ENCODE measurements at places on chromosomes 16 and 17. TPM values are rescaled to one million over a fixed set of nuclear protein-coding genes. Genes with fewer than 3 reads are reported as not detected.

- H3K4me1 ChIP-seq: no peaks in the 10 kb centered on the region
- H3K4me3 ChIP-seq: no peak overlapping the region
- H3K27me3 ChIP-seq: no peaks in the 10 kb centered on the region
These were observed 38.7 kb upstream of the RHBDL3 start for GRCh38 chr17:32226886-32227285.

CCDC154 gene
- total RNA-seq: 2.6 TPM

- H3K4me3 ChIP-seq: no peak overlapping the region
- no peaks in the 10 kb centered on the region for H3K36me3 ChIP-seq
- peaks cover 20% of the 10 kb centered on the region for H3K4me1 ChIP-seq
- H3K27ac ChIP-seq: no peak overlapping the region
- DNase-seq: no peak
These were observed 166.0 kb upstream of the GSE1 start for GRCh38 chr16:85446951-85447692.

PRKAR1A gene
- total RNA-seq: 135 TPM

GRCh38 chr16:81946206-81946605 is 65.1 kb downstream of the SDR42E1 start:
- H3K27me3 ChIP-seq: no peaks in the 10 kb centered on the region
- H3K27ac ChIP-seq: no peak overlapping the region
- H3K4me3 ChIP-seq: no peak overlapping the region
- no peak for DNase-seq
- no peaks in the 10 kb centered on the region for H3K4me1 ChIP-seq

SKAP1 gene
- total RNA-seq: 196 TPM

DNA sequence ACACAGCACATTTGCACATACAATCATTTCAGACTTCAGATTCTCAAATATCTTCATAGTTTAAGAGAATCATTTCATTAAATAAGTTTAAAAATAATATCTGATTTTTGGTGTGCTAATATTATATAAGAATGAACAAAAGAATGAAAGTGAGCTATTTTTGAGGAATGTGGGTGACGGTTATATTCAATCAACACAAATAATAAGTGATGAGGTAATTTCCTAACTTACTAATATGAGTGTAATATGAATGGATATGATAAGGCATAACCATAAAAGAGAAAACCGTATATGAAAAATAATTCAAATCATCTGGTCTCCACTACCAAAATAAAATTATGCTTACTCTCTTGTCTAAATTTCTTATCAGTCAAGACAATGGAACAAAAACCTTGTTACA is 68.4 kb upstream of the NACA2 start:
- no peaks in the 10 kb centered on the region for H3K4me1 ChIP-seq
- H3K27ac ChIP-seq: no peak overlapping the region
- no peaks in the 10 kb centered on the region for H3K36me3 ChIP-seq
- H3K4me3 ChIP-seq: no peak overlapping the region

GRCh38 chr16:75928295-75928694 is 202.0 kb upstream of the CPHXL start:
- H3K4me1 ChIP-seq: no peaks in the 10 kb centered on the region
- DNase-seq: no peak
- H3K27me3 ChIP-seq: no peaks in the 10 kb centered on the region
- no peaks in the 10 kb centered on the region for H3K36me3 ChIP-seq

GRCh38 chr16:77227745-77228144 is 28.5 kb downstream of the SYCE1L start:
- H3K4me3 ChIP-seq: no peak overlapping the region
- H3K36me3 ChIP-seq: no peaks in the 10 kb centered on the region
- H3K4me1 ChIP-seq: no peaks in the 10 kb centered on the region
- no peak overlapping the region for H3K27ac ChIP-seq
- peaks cover 3% of the 10 kb centered on the region for H3K27me3 ChIP-seq
- DNase-seq: no peak

ITGAE gene
- total RNA-seq: 14.2 TPM

TSNAXIP1 gene
- total RNA-seq: 0.39 TPM

- H3K4me1 ChIP-seq: no peaks in the 10 kb centered on the region
- no peak overlapping the region for H3K27ac ChIP-seq
- H3K36me3 ChIP-seq: no peaks in the 10 kb centered on the region
- H3K27me3 ChIP-seq: no peaks in the 10 kb centered on the region
- no peak for DNase-seq
These were observed 372.3 kb upstream of the MON1B start for GRCh38 chr16:76818606-76819181.

DNA sequence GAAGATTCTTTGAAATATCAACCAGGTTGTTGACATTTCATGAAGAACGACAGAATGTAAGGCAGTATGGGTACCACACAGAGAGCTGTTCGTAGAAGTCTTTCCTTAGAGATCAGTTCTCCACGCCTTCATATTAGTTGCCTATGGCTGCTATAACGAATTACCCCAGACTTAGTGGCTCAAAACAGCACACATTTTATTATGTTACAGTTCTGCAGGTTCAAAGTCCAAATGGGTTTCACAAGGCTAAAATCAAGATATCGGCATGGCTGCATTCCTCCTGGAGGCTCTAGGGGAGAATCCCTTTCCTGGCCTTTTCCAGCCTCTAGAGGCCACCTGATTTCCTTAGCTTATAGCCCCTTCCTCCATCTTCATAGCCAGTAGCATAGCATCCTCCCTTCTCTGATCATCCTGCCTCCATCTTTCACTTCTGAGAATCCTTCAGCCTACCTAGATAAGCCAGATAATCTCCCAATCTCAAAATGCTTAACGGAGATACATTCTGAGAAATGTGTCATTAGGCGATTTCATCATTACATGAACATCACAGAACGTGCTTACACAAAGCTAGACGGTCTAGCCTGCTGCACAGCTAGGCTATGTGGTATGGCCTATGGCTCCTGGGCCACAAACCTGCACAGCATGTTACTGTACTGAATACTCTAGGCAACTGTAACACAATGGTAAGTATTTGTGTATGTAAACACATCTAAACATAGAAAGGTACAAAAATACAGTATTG is 26.0 kb downstream of the ERCC4 start:
- no peak overlapping the region for H3K27ac ChIP-seq
- no peaks in the 10 kb centered on the region for H3K27me3 ChIP-seq
- H3K4me3 ChIP-seq: no peak overlapping the region
- H3K36me3 ChIP-seq: peaks cover 34% of the 10 kb centered on the region
- no peak for DNase-seq

USP7 gene
- 296 TPM for total RNA-seq

- H3K27me3 ChIP-seq: no peaks in the 10 kb centered on the region
- DNase-seq: no peak
- H3K36me3 ChIP-seq: no peaks in the 10 kb centered on the region
- H3K27ac ChIP-seq: no peak overlapping the region
- no peaks in the 10 kb centered on the region for H3K4me1 ChIP-seq
- no peak overlapping the region for H3K4me3 ChIP-seq
These were observed 52.2 kb upstream of the TMC5 start for GRCh38 chr16:19365486-19365885.

CTRL gene
- total RNA-seq: 8.0 TPM

ALDH3A1 gene
- not detected for total RNA-seq

DNA sequence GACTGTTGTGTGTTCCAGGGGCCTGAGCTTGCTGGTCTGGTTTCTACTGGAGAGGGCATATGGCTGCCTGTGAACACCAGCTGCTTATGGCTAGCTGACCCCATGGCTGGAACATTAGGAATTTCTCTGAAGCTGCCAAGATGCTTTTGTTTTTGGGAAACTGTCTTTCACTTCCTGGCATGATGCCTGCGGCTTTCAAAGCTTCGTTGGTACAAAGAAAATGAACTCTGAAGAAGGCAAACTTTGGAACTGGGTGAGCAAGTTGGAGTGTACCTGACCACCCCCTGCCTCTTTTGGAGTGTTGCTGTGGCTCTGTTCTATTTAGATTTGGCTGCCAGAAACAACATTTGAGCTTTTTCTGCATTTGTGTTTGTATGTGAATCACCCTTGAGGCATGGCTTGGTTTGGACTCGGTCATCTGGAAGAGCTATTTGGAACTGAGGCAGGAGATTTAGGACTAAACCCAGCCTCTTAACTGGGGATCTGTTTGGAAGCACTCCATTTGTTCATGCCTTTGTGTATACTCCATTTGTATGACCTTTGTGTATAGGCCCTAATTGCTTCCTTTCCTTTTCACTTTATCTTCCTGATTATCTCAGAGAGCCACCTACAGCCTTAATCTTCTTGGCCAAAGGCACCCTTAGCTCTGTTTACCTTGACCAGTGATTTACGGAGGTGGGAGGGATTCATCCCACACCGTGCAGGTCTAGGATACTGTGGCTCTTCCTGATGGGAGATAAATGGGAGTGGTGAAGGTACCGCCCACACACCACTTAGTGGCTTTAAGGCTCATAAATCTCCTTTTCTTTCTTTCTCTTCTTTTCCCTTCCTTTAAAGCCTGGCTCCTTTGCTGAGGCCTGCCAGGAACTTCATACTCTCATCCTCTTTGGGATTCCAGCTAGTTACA is 7.3 kb upstream of the CPHXL start:
- H3K27ac ChIP-seq: no peak overlapping the region
- H3K4me3 ChIP-seq: no peak overlapping the region
- no peak for DNase-seq
- H3K4me1 ChIP-seq: no peaks in the 10 kb centered on the region

- no peak overlapping the region for H3K27ac ChIP-seq
- DNase-seq: no peak
- no peaks in the 10 kb centered on the region for H3K36me3 ChIP-seq
- no peaks in the 10 kb centered on the region for H3K4me1 ChIP-seq
- H3K27me3 ChIP-seq: no peaks in the 10 kb centered on the region
These were observed 34.0 kb downstream of the TRARG1 start for GRCh38 chr17:1313270-1314005.

DNA sequence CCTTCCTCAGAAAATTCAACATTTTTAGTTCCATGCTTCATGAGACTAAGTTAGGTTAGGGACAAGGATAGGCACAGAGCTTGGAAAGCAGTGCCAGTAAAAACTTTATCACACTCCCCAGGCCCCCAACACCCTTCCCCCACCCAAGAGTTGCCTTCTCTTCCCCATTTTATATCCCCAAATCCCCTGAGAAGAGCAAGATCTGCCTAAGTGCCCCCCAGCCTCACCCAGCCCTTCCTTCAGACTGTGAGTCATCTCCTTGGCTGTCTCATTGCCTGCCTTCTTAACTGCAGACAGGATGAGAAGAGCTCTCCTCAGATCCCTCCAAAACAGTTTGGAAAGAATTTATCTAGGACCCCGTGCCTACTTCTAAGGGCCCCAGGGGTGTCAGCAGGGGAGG is 55.8 kb downstream of the NEUROD2 start:
- H3K4me3 ChIP-seq: no peak overlapping the region
- no peak overlapping the region for H3K27ac ChIP-seq
- no peaks in the 10 kb centered on the region for H3K4me1 ChIP-seq
- H3K36me3 ChIP-seq: peaks cover 60% of the 10 kb centered on the region
- no peak for DNase-seq

GRCh38 chr16:24309258-24310142 is 53.4 kb downstream of the CACNG3 start:
- H3K4me3 ChIP-seq: no peak overlapping the region
- H3K27me3 ChIP-seq: no peaks in the 10 kb centered on the region
- H3K4me1 ChIP-seq: no peaks in the 10 kb centered on the region
- no peaks in the 10 kb centered on the region for H3K36me3 ChIP-seq
- no peak overlapping the region for H3K27ac ChIP-seq

DNA sequence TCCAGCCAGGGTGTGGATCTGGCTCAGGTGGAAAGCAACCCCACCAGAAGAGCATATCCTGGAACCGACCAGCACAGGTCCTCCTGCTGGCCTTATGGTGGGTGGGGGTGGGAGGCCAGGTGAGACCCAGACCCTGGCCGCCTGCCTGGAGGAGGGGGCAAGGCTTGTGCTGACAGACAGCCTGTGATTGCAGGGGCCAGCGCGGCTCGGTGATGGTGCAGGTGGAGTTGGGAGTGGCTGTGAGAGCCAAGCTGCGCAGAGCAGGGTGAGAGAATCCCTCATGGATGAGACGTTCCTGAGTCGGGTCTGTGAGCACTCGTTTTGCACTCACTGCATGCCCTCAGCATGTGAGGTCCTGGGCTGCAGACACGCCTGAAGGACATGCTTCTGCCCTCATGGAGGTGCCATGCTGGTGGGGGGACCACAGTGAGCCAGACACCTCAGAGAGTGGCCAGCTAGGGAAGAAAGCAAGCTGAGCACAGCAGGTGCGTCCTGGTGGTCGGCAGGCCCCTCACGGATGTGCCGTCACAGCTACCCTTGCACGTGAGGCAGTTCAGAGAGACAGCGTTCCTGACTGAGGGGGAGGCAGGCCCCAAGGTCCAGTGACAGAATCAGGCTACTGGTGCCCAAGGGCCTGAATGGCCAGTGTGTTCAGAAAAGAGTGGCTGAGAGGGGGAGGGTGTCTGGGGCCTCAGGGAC is 3.8 kb upstream of the KCNJ12 start:
- H3K27ac ChIP-seq: no peak overlapping the region
- H3K4me3 ChIP-seq: no peak overlapping the region
- H3K4me1 ChIP-seq: peaks cover 8% of the 10 kb centered on the region
- no peaks in the 10 kb centered on the region for H3K36me3 ChIP-seq

DNA sequence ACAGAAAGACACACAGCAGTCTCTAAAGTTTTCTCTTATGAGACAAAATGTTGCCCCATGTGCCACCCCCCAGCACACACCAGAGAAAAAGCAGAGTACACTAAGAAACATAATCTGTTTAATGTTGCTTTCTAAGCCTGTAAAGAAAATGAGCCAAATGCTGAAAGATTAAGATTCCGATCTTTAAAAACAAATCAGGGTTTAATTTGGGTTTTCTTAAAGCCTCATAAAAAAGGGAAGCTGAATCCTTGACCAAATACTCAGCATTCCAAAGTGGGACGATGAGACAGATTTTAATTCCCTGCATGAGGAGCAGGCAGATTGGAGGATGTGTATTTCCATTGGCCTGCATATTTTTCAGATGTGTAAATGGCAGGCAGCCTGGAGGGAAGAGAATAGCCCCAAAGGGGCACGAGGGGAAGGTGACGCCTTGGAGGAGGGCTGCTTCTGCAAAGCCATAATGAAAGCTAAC is 118.4 kb downstream of the COPRS start:
- no peak for DNase-seq
- H3K27me3 ChIP-seq: peaks cover 12% of the 10 kb centered on the region
- no peak overlapping the region for H3K27ac ChIP-seq
- no peaks in the 10 kb centered on the region for H3K4me1 ChIP-seq

DNA sequence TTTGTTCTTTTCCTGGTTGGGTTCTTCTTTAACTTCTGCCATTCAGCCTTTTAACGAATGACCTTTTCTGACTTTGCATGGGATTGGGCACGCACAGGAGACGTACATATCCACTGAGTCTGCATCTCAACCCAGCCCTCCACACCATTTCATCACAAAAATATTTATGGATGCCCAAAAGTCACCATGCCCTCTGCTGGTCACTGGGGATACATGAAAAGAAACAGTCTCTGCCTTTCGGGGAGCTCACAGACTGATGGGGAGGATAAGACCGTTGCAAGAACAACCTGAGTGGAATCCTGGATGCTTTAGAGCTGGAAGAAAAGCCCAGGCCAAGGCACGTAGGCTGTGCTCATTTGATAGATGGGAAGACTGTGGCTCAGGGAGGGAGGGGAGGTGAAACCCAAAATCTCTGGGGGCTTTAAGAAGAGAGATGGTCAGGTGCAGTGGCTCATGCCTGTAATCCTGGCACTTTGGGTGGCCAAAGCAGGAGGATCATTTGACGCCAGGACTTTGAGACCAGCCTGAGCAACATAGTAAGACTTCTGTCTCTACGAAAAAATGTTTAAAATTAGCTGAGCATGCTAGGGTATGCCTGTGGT is 7.9 kb upstream of the MT2A start:
- DNase-seq: no peak
- peaks cover 14% of the 10 kb centered on the region for H3K27me3 ChIP-seq
- H3K4me3 ChIP-seq: no peak overlapping the region
- no peaks in the 10 kb centered on the region for H3K4me1 ChIP-seq

KRT23 gene
- total RNA-seq: not detected

- H3K27me3 ChIP-seq: no peaks in the 10 kb centered on the region
- H3K27ac ChIP-seq: no peak overlapping the region
- no peaks in the 10 kb centered on the region for H3K4me1 ChIP-seq
- H3K4me3 ChIP-seq: no peak overlapping the region
- H3K36me3 ChIP-seq: no peaks in the 10 kb centered on the region
These were observed 738.8 kb upstream of the RBFOX1 start for GRCh38 chr16:6593799-6594198.

PRSS36 gene
- total RNA-seq: 0.39 TPM

All from CD4-positive, CD25-positive, alpha-beta regulatory T cell (primary cell).